ENCODE measurements at places on chromosomes 7 and 10.

- DNase-seq: peak; percentile 48
Observed at GRCh38 chr7:101927802-101928201, 110.4 kb downstream of the CUX1 start.

GRCh38 chr10:47296941-47297340 lies 3.1 kb upstream of the GDF10 start:
- no peak for DNase-seq

- no peak for DNase-seq
Observed at GRCh38 chr10:98403812-98404504, 11.0 kb downstream of the PYROXD2 start.

DNA sequence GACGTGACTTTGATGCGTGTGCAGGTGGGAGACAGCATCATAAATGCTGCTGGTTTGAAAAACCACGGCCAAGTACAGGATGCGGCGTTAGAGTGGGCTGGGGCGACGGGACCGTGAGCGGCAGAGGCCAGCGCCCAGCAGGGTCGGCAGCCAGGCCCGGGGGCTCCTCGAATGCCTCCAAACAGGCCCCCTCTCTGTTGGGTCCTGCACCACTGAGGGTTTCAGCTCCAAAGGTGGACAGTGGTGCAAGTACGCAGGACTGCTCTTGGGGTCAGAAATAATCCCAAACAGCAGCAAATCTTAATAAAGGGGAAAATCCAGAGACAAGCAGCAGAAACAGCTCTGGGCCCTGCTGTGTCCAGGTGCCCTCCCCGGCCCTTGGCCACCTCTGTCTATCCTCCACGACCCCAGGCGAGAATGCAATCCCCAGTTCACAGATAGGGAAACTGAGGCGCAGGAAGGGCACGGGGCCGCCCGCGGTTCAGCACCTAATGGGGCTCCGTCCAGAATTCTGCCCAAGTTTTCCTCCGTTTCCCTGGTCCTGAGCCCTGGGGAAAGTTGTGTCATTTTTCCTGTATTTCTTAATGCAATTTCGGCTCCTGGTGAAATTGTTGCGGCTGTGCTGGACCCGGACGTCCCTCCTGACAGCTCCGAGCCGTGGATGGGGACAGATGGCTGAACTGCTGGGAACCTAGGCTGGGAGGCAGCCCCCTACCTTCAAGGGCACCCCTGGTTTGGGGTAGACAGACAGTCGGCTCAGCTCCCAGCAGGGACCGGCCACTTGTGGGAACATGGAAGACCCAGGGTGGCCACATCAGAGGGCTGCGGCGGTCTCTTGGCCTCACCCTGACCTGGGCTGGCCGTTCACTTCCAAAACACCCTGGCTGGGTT lies 97.4 kb downstream of the FOXL3 start:
- no peak for DNase-seq

DNA sequence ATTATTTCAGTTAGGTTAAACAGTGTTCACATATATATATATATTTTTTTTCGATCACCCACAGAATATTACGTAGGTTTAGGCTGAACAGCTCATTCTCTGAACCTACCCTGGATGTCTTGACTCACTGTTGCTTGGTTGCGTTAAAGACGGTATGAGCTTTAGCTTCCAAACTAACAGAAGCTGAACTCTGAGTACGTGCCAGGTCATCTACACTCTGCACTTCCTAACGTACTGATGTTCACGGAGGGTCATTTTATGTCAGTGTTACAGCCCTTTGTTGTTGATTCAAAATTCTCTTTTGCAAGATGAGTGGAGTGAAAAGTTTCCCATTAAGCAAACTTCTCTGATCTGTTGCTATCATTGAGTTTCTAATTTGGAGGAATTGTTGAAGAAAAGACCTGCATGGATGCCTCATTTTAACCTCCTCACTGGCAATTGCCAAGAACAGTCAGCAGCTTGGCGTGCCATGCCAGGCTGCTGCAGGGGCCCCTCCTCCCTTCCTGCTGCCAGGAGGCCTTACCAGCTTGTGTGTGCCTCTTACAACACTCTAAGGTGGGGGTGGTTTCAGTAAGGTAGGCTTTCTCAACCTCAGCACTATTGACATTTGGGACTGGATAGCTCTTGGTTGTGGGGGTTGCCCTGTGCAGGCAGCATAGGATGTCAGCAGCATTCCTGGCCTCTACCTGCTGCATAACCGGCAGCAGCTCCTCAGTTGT lies 44.3 kb downstream of the INSYN2A start:
- no peak for DNase-seq

DNA sequence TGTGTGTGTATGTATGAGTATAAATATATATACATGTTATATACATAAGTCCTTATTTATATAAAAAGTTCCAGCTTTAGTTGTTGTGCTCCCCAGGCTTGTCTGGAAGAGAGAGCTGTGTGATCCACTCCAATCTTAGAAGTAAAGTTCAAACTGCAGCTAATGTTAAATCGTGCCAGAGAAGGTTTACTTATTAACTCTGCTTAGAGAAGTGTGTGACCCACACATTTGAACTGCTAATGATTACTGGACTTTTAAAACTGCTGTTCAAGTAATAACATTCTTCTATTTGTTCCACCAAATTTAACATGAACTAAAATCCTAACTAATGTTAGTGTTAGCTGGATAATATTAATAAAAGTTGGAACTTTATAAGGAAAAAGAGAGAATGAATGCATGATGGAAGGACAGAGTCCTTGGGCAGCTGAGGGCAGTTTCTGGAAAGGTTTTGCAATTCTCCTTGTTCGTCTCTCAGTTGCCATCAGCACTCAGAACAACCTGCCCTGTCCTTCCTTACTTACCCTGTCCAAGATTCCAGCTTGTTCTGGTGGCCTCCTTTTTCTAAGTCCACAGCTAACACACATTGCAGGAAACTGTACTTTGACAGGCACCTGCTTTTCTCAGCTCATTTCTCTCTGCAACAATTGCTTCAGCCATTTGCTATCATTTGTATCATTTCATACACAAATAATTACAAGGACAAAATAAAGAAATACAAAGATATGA lies 162.6 kb downstream of the FAM107B start:
- DNase-seq: no peak

GRCh38 chr10:3185386-3185785 lies 12.8 kb upstream of the PITRM1 start:
- DNase-seq: no peak
